ENCODE measurements at places on chromosomes 6 and 20. TPM values are rescaled to one million over a fixed set of nuclear protein-coding genes. Genes with fewer than 3 reads are reported as not detected.

CLDN20 gene
- total RNA-seq: 0.23 TPM

DNA sequence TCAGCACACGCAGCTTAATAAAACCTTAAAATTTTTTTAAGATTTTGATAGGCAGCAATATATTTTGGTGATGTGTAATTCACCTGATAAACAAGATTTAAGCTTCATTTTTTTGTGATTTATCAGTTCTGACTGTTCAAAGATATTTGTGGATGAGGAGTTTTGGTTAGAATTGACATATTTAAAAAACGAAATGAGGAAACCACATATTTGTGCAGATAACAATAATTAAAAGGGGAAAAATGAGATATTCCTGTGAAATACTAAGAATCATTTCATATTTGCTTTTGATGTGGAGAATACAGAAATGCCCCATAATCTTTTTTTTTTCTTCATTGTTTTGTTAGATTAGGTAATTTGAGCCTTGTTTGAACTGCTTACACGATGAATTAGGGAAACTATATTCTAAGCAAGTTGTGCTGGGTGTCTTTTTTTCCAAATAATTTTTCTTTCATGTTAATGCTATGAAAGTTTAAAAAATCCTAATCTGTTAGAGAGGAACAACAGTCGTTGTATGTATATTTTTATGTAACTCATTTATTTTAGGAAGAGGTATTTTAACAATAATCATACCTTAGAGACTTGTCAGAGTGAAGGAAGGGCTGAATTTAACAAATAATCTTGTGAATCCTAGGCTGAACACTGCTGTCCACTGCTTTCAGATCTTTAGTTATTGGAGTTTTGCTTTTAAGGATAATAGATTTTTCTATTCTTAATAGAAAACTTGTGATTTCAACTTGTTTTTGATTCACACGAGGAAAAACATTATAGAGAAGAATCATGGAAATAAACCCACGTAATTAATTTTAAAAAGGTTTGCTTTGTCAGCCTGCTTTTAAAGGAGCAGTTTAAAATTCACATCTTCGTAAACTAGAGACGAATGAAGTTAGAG is 4.0 kb downstream of the ARID1B start:
- DNase-seq: no peak

SRMS gene
- not detected for total RNA-seq

- DNase-seq: no peak
These were observed 580.3 kb upstream of the ADGRB3 start for GRCh38 chr6:68054756-68055155.

DNA sequence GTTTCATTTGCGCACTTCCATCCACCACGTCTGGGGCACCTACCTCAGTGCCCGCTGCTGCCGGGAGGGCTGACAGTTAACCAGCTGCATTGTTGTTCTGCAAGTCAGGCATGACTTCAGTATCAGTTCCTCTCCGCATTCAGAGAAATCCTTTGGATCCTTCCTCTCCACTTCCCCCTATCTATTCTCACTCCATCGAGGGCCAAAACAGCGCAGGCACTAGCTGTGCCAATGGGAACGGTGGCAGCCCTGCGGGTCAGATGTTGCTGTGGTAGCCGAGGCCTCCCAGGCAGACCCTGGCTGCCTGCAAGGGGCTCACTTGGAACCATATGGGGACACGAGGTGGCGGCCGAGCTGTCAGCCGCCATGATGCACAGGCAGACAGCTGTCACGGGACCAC is 64.2 kb upstream of the INSM1 start:
- no peak for DNase-seq

- no peak for DNase-seq
These were observed 42.6 kb downstream of the RAB44 start for GRCh38 chr6:36739947-36740817.

DNA sequence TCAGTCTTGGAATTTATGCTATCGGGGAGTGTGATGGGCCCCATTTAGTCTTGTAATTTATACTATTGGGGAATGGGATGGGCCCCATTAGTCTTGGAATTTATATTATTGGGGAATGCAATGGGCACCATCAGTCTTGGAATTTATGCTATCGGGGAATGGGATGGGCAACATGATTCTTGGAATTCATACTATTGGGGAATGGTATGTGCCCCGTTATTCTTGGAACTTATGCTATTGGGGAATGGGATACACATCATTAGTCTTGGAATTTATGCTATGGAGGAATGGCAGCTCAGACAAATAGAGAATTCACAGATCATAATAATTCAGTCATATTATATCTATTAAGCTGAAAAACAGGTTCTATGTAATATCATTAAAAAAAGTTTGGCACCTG is 300.3 kb downstream of the SMOC2 start:
- no peak for DNase-seq

DNA sequence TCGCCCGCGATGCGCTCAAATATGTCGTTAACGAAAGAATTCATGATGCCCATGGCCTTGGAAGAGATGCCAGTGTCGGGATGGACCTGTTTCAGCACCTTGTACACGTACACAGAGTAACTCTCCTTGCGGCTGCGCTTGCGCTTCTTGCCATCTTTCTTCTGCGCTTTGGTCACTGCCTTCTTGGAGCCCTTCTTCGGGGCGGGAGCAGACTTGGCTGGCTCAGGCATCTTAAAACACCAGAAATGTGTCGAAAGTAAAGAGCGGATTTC is 36.4 kb downstream of the HFE start:
- no peak for DNase-seq

- no peak for DNase-seq
These were observed 8.9 kb downstream of the TAGAP start for GRCh38 chr6:159035891-159036290.

DNA sequence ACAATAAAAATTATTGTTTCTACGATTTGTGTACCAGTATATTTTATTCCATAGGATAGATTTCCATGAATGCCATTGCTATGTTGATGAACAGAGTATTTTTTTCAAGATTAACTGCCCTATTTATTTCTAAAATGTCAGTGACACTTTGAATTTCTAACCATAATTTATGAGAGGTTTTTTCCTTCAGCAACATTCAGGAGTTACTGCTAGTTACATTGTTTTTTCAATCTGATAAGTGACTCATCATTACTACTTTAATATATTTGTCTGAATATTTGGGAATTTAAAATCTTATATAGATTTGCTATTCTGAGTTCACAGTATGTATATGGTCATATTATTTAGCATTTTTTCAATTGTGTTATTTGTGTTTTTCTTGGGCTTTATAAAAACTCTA is 6.0 kb upstream of the OR2B6 start:
- DNase-seq: no peak

HSP90AB1 gene
- 893 TPM for total RNA-seq

- no peak for DNase-seq
These were observed 4.0 kb upstream of the GRM4 start for GRCh38 chr6:34149831-34150400.

WFDC5 gene
- not detected for total RNA-seq

- DNase-seq: no peak
These were observed 227.1 kb downstream of the SLC35F1 start for GRCh38 chr6:118134206-118134605.

DNA sequence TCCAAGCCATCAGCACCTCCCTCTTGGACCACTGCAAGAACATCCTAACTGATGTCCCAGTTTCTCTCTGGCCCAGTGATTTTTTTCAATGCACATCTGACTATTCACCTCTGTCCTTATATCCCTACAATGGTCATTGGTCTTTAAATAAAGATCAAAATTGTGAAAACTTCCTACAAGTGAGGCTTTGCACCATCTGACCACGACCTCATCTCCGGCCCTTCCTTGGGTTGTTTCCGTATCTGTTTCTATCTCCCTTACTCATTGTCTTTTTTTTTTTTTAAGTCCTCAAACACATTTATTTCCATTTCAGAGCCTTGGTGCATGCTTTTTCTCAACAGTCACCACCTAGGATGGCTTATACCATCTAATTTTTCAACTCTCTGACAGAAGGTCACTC is 88.1 kb downstream of the IPCEF1 start:
- no peak for DNase-seq

BMP5 gene
- 2.4 TPM for total RNA-seq

DNA sequence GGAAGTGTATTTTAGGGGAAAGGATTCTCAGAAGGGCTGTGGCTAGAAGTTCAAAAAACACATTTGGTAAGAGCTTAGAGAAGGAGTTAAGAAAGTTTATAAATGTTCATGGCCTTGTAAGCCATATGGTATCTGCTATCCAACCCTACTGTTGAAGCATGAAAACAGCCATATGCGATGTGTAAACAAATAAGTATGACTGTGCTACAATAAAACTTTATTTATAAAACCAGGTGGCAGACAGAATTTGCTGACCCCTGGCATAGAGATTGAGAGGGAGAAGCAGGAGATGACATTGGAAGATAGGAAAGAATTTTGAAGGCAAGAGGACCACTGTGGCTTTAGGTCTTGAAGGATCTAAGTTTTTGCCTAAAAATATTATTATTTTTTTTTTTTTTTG is 583.5 kb downstream of the DOK5 start:
- no peak for DNase-seq

GRCh38 chr6:55069132-55069781 is 105.1 kb upstream of the HCRTR2 start:
- DNase-seq: peak; percentile 48

- no peak for DNase-seq
These were observed 174.4 kb downstream of the SYNE1 start for GRCh38 chr6:152462716-152463115.

SPATA25 gene
- 2.8 TPM for total RNA-seq

DNA sequence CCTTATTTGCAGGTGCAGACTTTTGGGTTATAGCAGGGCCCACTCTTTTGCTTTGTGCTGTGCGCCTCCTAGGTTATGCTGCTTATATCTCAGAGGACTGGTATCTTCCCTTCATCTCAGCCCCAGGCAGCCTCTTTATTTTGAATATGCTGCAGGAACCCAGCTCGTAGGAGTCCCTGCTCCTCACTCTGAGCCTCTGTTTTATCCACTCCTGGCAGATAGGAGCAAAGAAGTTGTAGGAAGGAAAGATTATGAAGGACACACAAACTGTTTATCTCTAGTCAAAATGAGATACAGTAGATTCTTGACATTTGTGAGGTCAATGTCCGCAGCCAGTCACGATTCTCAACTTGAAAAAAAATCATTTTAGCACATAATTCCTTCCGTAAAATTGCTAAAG is 15.6 kb downstream of the L3MBTL3 start:
- DNase-seq: no peak

DNA sequence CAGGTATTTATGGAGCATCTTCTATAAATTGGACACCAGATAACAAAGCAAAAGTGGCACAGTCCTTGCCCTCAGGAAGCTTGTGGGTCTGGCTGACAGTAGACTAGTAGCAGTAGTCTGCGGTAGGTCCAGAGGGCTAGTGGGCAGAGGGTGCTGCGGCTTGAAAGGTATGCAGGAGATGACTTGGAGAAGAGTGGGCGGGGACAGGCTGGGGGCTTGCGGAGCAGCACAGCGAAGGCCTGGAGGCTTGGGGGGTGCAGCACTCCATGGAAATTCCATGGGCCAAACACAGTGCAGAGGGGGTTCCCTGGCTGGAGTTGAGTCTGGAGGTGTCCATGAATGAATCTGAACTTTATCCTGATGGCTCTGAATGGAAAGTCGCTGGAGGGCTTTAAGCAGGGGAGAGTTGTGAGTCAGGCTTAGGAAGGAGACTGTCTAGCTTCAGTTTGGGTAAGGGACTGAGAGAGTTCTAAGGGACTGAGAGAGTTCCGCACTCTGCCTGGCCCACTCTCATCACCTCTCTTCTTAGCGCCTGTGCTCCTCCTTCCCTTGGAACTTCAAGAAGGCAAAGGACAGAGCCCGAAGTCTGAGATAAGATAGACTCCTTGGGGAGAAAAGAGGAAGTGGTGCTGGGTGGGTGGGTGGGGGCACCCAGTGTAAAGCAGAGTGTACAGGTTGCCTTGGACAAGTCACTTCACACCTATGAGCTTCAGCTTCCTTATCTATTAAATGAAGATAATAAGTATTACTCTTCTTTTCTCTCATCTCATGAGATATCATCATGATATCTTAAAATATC is 8.8 kb downstream of the PKIG start:
- no peak for DNase-seq

GRCh38 chr6:115766745-115767462 is 293.8 kb downstream of the FRK start:
- no peak for DNase-seq

DNA sequence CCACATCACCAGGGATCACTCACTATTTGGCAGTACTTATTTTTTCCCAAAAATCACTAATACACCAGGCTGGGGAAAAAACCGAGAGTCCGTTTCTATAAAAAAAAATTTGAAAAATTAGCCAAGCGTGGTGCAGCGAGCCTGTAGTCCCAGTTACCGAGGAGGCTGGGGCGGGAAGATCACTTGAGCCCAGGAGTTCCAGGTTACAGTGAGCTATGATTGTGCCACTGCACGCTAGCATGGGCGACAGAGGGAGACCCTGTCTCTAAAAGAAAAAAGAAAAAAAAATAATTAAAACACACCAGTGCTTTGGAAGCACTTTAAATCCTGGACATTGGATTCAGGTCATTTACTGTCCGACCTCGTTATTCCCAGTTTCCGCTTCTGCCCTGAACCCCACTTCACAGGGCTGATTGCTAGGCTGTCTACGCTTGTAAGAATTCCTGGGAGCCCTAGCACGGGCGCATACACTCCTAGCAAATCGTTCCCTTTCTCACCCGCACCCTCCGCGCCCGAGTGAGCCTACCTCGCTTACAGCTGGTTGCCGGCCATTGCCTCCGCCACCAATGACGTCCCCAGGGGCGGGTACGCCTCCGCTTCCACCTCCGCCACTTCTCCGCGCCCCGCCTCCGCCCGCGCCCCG is at the start of gene TPMT:
TSS of gene TPMT (minus strand) at position 571 of the 643 bp plus-strand sequence. CDS start 5,950 bp downstream, outside the sequence.
- DNase-seq: peak; percentile 21

SNX9 gene
- total RNA-seq: 56.7 TPM

GHRH gene
- total RNA-seq: not detected

NFATC2 gene
- total RNA-seq: 11.4 TPM

DNA sequence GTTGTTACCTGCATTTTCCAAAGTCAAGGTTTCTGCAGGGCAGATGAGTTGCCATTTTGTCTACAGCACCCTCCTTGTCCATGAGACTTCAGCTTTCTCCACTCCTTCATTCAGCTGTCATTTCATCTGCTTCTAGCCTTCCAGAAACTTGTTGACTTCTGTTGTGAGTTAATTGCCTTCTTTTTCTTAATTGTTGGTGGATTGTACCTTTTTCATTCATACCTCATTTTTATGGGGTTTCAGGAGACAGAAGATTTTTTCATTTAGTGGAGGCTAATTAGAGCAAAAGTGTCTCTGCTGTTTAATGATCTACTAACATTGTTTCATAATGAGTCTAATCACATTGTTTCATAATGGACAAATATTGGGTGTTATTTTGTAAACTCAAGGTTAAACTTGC is 7.5 kb upstream of the SUMO4 start:
- no peak for DNase-seq

- no peak for DNase-seq
These were observed 155.6 kb upstream of the SMLR1 start for GRCh38 chr6:130671577-130671976.

GRCh38 chr6:126312013-126312665 is 27.8 kb upstream of the CENPW start:
- no peak for DNase-seq

GRCh38 chr6:11486486-11486885 is 51.1 kb upstream of the TMEM170B start:
- no peak for DNase-seq

TRIM15 gene
- total RNA-seq: 19.6 TPM
